ENCODE measurements at places on chromosomes 2 and 18.

DNA sequence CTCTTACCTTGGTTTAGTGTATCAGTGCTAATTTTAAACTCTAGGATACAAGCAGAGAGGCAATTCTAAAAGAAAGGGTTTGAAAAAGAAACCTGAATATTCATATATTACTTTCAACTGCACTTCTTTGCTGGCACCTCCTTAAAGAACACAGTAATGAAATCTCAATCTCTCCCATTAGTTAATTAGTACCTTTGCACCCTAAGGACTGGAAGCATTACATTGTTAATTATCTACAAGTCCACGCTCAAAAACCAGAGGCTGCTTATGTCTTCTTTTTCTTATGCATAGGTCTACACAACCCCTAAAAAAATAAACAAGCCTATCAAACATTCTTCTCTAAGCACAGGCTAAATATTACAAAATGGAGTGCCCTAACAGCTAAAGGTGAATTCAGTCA is 20.2 kb downstream of the EPHA4 start:
- DNase-seq, result no peak

- peak; percentile 43 for DNase-seq
Observed at GRCh38 chr18:43681661-43682060, 404.4 kb upstream of the SYT4 start.

- no peak for DNase-seq
Observed at GRCh38 chr18:49101236-49101635, 150.5 kb upstream of the SMAD7 start.

DNA sequence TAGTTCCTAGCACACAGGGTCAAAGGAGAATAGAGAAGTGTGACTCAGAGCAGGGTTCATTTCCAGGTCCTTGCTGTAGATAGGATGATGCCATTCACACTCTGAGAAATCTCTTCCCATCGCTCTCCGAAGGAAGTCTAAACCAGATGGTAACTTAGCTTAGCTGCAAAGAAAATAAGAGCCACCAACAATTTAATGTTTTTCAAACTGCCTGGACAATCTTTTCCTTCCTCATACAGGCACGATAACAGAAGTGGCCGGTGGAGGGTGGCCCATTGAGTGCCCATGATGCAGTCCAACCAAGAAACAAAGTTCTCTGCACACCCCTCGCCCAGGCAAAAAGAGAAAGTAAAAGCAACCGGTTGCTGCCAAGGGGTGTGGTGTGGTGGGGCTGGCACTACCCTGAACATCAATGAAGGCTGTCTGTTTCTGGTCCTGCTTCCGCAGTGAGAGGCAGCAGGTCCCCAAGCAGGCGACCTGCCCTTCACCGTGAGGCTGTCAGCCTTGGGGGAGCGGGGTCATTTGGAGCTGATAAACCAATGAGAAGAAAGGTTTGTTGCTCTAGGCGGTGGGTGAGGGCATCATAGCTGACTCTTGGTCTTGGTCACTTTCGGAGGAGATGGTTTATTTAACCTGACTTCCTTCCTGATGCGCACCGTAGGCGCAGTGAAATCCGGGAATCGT is 105.6 kb upstream of the CD302 start:
- peak; percentile 33 for DNase-seq

- no peak for DNase-seq
Observed at GRCh38 chr18:78981989-78982620, 2.5 kb downstream of the SALL3 start.

DNA sequence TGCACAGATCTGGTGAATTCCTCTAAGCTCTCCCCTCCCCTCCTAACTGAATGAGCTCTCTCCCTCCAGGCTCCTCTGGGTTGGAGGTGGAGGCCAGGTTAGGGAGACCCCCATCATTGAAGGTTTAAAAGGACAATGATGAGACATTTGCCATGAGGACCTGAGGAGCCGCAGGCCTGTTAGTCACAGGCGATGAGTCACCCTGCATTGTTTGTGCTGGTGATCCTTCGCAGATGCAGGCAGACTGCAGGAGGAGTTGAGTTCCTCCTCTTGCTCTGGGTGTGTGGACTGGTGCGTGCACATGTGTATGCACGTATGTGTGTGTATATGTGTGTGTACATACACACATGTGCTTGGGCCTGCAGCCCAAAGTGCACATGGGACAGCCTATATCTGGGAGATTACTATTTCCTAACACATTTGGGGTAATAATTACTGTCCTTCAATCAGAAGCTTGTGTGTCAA is 42.0 kb downstream of the MCFD2 start:
- peak; percentile 83 for DNase-seq

- no peak for DNase-seq
Observed at GRCh38 chr2:85933753-85934594, 45.2 kb upstream of the ST3GAL5 start.

- DNase-seq, result peak; percentile 54
Observed at GRCh38 chr2:156429211-156429610, 7.0 kb upstream of the GPD2 start.

GRCh38 chr18:13406736-13407135 is 188.2 kb downstream of the LDLRAD4 start:
- DNase-seq, result no peak

DNA sequence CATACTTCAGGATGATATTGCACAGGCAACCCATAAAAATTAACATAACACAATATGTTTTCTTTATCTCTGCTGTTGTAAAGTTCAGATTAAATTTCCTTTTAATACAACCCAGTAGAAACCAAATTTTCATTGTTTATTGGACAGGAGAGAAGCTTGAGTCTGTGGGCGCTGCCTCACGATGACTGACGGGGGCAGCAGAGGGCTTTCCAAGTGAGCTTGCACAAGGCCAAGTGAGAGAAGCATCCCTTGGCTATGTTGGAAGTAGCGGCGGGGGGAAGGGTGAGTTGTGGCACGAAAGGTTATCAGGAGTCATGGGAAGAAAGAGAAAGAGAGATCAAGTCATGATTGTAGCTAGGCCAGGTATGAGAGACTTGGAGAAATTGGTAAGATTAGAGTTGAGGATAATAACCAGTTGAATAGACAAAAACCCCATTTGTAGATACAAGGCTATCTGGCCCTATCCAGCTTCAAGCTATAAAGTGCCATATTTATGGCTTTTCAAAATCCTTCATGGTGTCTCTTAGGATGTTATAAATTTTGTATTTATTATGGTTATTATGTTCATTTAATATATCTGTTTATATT is 413.7 kb upstream of the FAM98A start:
- DNase-seq, result no peak

GRCh38 chr2:3265471-3265870 is 112.1 kb downstream of the EIPR1 start:
- no peak for DNase-seq

GRCh38 chr2:103288696-103289095 is 526.9 kb downstream of the TMEM182 start:
- no peak for DNase-seq

DNA sequence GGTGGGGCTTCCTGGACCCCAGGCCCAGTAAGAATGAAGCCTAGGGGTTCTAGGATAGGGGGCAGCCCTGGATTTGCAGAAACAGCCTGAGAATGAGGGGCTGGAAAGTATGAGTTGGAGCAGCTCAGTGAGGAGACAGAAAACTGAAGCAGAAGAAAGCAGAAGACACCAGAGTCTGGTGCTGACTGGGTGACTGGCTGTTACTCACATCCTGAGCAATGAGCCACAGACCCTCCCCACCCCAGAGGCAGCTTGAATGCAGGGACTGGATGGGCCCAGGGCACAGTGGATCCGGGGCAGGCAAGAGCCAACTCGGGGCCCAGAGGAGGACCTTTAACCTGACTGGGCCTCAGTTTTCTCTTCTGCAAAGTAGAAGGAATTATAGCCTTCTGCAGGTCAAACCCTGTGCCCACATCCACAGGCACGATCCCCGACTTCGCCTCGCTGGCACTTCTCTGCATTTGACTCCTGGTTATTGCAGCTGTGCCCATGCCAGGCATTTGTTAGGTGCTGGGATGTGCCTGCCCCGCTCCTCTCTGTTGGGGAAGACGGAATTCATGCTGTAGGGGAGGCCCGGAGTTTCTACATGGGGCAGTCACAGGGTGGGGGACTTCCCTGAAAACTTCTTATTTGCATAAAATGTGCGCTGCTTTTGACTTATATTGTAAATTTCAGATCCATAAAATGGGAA is 8.5 kb downstream of the STEAP3 start:
- no peak for DNase-seq

DNA sequence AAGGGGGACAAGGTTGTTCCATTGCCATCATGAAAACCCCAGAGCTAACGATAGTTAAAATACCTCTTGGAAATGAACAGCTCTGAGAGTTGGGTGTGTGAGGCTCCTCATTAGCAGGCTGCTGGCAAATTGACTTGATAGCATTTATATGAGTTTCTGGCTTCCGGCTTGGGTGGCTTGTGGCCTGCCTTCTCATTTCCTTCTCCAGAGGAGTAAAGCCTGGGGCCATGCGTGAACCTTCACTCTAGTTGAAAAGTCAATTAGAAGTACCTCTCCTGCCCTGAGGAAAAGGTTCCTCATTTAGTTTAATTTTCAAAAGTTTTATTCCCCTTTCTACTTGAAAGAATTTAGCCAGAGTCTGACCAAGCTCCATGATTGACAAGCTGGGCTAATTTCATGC is 67.1 kb downstream of the MGAT5 start:
- DNase-seq, result no peak

DNA sequence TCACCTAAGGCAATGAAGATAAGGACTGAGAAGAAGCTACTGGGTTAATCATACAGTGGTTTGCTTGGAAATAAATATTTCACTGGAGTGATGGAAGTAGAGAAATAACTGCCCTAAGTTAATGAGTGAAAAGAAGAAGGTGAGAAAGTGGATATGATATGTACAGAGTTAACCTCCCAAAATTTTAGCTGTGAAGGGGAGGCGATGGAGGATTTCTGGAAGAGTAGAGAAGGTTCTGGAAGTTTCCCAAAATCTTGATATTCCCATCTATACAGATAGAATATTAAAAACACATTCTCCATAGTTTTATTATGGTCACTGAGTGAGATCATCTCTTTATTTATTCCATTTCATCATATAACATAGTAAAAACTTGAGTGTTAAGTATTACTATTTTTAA is 296.6 kb upstream of the RGPD4 start:
- DNase-seq, result no peak

- DNase-seq, result no peak
Observed at GRCh38 chr2:33343387-33343895, 133.0 kb upstream of the RASGRP3 start.

GRCh38 chr2:215454519-215455246 is 18.8 kb upstream of the FN1 start:
- no peak for DNase-seq

GRCh38 chr2:212538305-212539071 is at the start of gene ERBB4:
ERBB4 (minus strand) TSS chr2:212538802; CDS start chr2:212538530, 272 bp downstream.
- no peak for DNase-seq

DNA sequence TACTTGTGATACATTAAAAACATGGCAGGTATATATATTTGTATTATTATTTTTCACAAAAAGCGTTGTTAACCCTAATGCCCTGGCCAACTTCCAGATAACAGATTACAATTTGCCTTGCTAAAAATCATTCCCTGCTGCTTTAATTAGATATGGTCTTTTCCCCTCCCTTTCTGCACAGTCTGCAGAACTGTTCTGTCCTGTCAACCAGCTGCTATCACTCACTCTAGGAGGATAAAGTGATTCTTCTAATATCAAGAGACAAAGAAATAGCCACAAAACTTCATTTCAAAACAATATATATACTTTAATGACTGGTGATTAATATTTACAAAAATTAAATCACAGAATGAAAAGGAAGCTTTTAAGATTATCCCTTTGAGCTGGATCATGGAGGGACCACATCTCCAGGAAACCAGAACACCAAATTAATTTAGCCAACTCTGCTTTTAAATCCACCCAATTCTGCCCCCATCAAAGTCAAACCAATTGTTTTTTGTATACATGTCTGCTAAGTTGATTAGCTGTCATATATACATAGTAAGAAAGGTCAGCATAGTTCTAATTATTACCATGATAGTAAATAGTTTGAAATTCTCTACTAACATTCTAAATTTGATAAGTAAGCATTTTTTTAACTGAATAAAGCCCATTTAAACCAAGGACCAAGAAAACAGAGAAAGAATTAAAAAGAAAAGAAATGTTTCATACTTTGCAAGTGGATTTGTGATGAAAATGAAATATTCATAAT is 55.7 kb downstream of the RND3 start:
- DNase-seq, result no peak

DNA sequence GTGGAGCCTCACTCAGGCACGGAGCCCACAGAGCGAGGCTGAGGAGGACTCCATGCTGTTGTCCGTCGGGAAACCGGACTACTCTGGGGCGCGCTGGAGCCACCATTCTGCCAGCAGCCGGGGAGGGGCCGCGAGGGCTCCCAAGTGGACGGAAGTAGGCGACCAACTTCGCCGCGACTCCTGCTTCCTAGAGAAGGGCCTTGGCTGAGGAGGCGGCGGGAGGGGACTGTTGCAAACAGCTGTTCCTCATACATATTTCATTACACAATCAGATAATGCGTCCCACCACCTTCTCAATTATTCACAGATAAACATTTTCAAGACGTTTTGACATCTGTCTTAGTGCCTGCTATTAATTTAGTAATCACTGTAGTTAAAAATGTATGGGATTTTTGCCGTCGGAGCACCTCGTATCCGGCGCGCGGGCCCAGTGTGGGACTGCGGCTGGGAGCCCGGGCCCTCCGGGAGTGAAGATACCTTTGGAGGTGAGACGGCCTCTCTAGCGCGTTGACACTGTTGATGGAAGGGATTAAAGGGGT is 11.7 kb upstream of the SIX3 start:
- DNase-seq, result no peak

DNA sequence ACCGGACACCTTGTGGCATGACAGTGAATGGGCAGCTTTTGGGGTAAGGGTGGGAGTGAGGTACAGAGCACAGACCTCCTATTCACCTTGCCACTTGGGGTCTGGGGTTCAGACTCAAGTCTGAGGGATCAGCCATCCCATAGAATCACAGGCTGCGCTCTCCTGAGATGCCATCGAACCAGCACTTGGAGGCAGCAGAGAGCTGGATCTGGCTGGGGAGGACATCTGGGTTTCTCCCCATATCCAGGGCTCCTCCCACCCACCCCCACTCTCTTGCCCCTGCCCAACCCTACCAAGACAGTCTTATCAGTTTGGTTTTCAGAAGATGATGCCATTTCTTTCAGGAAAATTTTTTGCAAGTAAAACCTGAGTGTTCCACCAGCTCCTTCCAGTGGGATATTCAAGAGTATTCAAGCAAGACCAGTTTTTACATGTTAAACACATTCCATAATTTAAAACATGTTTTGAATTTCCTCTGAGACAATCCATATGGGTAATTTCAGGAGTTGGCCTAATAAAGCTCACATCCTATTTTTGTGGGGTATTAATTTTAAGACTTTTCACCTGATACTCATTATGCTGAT is 29.2 kb upstream of the TEX44 start:
- DNase-seq, result peak; percentile 45
